ENCODE measurements at places on chromosomes 5 and 9.

DNA sequence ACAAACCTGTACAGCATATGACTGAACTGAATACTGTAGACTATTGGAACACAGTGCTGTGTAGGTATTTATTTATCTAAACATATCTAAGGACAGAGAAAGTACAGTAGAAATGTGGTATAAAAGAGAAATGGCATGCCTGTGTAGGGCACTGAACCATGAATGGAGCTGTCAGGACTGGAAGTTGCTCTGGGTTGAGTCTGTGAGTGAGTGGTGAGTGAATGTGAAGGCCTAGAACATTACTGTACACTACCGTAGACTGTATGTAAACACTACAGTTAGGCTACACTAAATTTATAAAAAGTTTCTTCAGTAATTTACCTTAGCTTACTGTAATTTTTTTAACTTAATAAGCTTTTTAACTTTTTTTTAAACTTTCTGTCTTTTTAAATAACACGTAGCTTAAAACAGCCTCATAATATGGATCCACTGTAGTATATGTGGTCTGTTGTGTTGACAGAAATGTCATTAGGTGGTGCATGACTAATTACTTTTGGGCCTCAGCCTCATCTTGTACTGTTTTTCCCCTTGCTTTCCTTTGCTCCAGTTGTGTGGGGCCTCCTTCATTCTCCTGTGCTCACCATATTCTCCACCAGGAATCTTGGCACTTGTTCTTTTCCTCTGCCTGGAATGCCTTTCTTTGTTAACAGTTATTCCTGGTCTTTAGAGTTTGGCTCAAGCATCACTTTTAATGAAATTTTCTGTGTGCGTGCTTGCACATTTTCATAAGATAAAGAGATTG lies 8.8 kb downstream of the SPIN1 start:
- no peak for DNase-seq

- DNase-seq: no peak
Measured at GRCh38 chr5:42655982-42656650, 100.5 kb upstream of the CCDC152 start.

DNA sequence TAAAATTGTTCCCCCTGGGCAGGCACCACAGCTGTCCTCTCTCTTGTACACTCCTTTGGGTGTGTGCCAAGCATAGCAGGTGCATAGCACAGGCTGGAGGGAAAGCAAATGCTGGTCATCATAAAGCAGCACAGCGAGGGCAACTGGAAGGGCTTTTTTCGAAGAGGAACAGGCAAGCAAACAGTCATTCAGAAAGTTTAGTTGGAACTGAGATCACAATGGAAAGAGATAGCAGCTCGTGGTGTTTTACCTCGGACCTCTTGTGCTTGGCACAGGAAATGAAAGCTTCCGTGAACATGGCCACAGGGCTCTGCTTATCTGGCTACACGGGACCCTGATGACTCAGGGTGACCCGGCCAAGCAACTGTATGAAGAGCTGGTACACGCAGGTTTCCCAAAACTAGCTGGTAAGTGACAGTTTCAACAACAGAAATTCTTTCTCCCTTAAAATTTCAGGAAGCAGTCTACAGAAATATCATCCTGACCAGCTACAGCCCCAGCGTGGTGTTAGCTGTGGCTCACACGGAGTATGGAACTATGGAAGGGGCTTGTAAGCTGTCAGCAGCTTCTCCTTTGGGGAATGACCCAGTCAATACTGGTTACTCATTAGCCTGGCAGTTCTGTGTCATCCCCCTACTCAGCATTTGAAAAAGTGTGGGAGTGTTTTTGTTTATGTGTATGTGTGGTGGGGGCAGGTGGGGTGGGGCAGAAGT lies 48.1 kb downstream of the POC5 start:
- peak; percentile 83 for DNase-seq

DNA sequence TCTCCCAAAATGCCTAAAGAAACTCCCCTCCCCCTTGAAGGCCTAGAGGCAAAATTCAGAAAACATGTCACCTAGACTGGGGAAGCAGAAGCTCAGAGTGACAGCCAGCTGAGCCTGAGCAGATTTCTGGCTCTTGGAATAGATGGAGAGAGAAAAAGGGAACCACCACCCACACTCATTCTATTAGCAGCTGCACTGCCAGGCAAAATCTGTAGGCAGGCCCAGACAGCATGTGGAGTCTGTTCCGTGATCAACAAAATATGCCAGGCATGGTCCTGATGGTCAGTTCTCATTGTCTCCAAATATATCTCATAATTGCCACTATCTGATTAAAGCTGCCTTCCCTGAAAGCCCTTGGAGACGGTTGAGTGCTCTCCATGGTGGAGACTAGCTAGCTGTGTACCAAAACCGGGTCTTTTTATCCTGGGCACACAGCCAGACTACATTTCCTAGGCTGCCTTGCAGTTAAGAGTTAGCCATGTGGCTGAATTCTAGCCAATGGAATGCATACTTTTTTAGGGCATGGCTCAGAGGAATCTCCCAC lies 131.7 kb upstream of the GPR151 start:
- DNase-seq: no peak

- no peak for DNase-seq
Measured at GRCh38 chr9:95511616-95511931, 5.2 kb downstream of the PTCH1 start.

- no peak for DNase-seq
Measured at GRCh38 chr9:137211532-137211931, 6.0 kb downstream of the NDOR1 start.

- no peak for DNase-seq
Measured at GRCh38 chr5:172839669-172840431, 5.8 kb downstream of the ERGIC1 start.

DNA sequence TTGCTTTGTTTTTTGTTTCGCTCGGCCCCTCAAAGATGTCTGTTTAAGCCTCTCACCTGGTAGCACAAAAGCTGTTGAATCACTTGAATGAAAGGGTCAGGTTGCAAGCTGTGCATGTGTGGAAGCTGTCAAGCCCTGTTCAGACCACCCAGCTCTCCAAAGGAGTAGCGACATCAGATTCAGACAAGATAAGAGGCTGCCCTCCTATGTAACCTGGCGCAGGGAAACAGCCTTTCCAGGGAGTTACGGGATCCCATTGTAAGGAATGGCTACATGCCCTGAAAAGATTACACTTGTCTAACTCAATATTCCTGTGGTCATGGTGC lies 2.9 kb downstream of the FREM1 start:
- DNase-seq: no peak

DNA sequence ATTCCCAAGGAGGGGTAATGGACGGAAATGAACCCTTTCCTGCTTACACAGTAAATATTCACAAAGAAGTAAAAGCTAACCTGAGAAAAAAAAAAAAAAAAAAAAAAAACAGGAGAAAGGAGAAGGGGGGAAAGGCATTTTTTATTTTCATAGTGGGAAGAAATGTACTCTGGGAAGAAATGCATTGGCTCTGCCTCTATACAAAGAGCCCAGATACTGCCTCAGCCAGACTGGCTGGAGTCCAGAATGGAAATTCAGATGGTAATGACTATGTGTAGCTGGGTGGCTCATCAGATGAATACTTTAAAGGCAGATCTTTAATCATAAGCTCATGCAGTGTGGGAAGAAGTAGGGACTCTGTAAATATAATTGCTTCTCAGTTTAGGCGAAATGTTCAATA lies 124.9 kb upstream of the ZNF608 start:
- DNase-seq: no peak

DNA sequence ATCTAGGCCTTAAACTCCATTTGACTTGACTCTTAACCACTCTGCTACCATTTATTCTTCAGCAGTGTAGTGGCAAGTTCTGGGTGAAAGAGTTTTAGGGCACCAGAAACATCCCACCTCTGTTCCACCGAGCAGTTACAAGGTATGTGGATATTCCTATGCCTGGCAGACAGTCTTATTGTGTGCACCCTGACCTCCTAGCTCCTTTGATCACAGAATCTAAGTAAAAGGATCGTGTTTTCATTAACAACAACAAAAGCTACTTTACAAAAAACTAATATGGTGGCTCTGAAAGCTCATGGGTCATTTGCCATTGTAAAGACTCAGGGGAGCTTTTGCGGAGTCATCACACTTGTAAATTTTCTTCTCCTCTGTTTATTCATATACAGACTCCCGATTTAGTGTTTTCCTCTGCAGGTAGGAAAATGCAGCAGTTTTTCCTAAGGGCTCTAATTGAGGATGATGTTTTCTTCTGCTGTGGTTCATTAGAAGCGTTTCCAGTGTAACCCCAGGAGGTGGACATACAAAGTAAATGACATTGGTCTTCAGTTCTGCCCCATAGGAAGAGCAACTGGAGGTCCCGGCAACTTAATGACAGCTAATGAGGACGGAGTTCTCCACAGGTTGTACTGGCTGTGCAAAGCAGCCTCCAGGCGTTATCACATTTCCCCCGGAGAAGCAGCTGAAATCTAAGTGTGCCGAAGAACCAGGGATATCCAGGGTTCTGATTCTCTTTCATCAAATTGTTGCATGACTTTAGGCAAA lies 78.2 kb downstream of the ATP10B start:
- no peak for DNase-seq

DNA sequence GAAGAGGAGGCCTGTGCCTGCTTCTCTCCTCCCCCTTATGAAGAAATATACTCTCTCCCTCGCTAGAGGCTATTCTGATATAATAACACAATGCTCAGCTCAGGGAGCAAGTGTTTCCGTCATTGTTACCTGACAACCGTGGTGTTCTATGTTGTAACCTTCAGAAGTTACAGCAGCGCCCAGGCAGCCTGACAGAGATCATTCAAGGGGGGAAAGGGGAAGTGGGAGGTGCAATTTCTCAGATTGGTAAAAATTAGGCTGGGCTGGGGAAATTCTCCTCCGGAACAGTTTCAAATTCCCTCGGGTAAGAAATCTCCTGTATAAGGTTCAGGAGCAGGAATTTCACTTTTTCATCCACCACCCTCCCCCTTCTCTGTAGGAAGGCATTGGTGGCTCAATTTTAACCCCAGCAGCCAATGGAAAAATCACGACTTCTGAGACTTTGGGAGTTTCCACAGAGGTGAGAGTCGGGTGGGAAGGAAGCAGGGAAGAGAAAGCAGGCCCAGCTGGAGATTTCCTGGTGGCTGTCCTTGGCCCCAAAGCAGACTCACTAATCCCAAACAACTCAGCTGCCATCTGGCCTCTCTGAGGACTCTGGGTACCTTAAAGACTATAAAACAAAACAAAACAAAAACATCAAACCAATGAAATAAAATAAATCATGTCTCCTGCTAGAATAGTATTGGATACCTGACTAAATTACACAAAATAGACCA lies 1.3 kb downstream of the TMEM174 start:
- DNase-seq: no peak

- peak; percentile 99 for DNase-seq
Measured at GRCh38 chr5:55868846-55869245, 17.7 kb downstream of the IL31RA start.

DNA sequence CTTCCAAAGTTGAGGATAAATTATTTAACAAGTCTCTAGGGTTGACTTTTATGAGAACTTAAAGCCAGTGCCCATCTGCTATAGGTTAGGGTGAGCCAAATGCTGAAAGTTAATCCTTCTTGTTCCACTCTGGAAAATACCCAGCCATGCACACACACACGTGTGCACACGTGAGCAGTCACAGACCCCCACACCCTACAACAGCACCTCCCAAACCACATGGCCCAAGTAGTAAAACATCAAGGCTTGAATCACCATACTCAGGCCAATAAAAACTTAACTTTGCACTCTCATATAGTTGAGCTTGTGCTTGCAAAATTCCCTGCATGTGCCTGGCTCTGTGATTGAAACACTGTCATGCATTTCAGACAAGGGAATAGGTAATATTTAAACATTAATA lies 467.6 kb downstream of the ARHGEF28 start:
- DNase-seq: no peak

DNA sequence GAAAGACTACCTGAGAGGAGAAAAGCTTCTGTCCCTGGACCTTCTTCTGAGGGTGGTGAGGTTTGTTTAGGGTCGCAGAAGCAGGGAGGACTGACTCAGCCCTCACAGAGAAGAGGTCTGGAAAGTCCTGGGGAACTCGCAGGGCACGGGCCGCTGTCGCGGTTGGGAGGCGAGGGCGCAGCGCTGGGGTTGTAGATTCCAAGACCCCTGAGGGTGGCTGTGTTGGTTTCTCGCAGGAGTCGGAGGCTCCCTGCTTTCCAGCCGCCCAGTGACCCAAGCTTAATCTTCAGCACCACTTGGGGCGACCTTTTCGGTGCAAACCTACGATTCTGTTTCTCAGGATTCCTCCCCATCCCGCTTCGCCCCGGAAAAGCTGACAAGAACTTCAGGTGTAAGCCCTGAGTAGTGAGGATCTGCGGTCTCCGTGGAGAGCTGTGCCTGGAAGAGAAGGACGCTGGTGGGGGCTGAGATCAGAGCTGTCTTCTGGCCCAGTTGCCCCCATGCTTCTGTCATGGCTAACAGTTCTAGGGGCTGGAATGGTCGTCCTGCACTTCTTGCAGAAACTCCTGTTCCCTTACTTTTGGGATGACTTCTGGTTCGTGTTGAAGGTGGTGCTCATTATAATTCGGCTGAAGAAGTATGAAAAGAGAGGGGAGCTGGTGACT lies 482 bp downstream of the SLC27A6 start:
- DNase-seq: no peak

- no peak for DNase-seq
Measured at GRCh38 chr9:36827593-36827992, 206.5 kb downstream of the PAX5 start.

GRCh38 chr5:92337772-92338234 lies 954.7 kb upstream of the ARRDC3 start:
- DNase-seq: no peak

All from RKO (cell line).